ENCODE measurements at places on chromosomes 4 and X.

- DNase-seq, result no peak
Observed at GRCh38 chrX:41031256-41031967, 53.8 kb upstream of the USP9X start.

- DNase-seq, result no peak
Observed at GRCh38 chr4:134365852-134366251, 164.3 kb upstream of the PABPC4L start.

DNA sequence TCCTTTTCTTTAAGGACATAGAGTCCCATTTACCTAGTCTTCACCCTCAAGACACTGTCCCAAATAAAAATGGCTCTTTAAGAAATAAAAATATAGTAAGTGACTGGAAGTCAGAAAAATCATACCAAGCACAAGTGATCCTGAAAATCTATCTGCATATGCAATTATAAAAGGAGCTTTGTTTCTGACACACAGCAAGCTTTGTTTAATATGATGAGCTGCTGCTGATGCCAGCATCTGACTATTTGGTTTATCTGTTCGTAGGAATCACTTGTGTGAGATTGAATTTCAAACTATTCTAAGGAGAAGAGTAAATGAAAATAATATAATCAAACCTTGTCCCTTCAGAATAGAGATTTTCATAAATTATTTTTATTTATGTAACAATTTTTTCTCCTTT is 332.4 kb downstream of the PCDH7 start:
- no peak for DNase-seq

GRCh38 chr4:142718981-142719380 is 127.1 kb downstream of the INPP4B start:
- DNase-seq, result no peak

DNA sequence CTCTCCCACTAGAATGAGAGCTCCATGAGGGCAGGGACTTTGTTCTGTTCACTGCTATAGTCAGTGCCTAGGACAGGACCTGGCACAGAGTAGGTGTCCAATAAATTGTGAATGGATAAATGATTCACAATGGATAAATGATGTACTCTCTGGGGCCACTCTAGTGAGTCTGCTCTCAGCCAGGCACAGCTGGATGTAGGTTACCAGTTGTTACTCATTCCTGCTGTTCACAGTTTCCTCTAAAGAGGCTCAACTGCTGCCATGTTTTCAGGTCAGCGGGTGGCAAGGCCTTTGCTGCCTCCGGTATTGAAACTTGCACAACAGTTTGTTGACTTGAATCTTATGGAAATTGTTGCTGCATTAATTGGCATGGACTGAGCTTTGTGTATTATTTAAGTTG is 99.1 kb downstream of the NHSL2 start:
- no peak for DNase-seq

All from H7 (cell line).